ENCODE measurements at places on chromosomes 16 and 17.

DNA sequence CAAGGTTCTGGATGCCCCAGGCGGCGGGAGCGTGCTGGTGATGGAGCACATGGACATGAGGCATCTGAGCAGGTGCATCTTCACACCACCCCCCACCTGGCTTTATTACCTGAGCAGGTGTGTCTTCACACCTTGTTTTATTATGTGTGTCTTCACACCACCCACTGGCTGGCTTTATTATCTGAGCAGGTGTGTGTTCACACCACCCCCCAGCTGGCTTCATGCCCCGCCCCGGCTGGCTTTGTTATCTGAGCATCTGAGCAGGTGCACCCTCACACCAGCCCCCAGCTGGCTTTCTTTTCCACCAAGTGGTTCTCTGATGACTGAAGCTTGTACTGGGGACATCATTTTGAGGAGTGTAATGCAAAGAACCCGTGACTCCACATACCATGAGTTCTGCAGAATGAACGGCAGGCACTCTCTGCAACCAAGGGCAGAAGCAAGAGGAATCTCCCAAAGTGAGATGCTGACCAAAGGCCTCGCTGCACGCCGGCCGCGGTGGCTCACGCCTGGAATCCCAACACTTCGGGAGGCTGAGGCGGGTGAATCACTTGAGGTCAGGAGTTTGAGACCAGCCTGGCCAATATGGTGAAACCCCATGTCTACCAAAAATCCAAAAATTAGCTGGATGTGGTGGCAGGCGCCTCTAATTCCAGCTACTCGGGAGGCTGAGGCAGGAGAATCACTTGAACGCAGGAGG is 2.6 kb downstream of the FN3KRP start:
- DNase-seq, result no peak
- peak overlapping the region; percentile 94 for H3K4me3 ChIP-seq
- peak overlapping the region; percentile 49 for H3K27ac ChIP-seq
- no peaks in the 10 kb centered on the region for H3K27me3 ChIP-seq
- peaks cover 11% of the 10 kb centered on the region for H3K4me1 ChIP-seq

- no peaks in the 10 kb centered on the region for H3K27me3 ChIP-seq
- H3K27ac ChIP-seq, result no peak overlapping the region
- H3K4me3 ChIP-seq, result no peak overlapping the region
- H3K36me3 ChIP-seq, result peaks cover 7% of the 10 kb centered on the region
- H3K4me1 ChIP-seq, result peaks cover 6% of the 10 kb centered on the region
Observed at GRCh38 chr17:79974566-79975497, 60.8 kb downstream of the TBC1D16 start.

GRCh38 chr17:49787884-49788477 is 500 bp upstream of the KAT7 start:
- peaks cover 8% of the 10 kb centered on the region for H3K36me3 ChIP-seq
- H3K4me1 ChIP-seq, result peaks cover 20% of the 10 kb centered on the region
- no peak for DNase-seq
- peak overlapping the region; percentile 99 for H3K27ac ChIP-seq

DNA sequence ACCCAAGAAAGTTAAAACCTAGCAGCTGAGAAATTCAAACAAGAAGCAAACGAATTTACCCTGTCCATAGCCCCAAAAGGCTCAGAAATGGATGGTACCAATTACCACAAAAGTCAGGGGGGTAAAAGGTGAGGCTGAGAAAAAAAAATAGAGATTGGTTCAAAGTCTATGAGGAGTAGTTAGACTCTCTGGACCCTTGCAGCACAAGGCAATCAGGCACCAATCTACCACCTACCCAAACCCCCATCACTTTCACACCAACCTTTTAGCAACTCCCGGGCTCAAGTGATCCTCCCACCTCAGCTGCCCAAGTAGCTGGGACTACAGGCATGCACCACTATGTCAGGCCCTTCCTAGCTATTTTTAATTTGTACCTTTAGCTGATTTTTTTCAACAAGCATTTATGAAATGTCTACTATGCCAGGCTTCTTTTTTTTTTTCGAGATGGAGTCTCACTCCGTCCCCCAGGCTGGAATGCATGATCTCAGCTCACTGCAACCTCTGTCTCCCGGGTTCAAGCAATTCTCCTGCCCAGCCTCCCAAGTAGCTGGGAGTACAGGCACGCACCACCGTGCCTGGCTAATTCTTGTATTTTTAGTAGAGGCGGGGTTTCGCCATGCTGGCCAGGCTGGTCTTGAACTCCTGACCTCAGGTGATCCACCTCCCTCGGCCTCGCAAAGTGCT is 40.8 kb downstream of the USP32 start:
- peaks cover 11% of the 10 kb centered on the region for H3K4me1 ChIP-seq
- no peak overlapping the region for H3K4me3 ChIP-seq
- H3K36me3 ChIP-seq, result peaks cover 3% of the 10 kb centered on the region
- DNase-seq, result no peak
- H3K27me3 ChIP-seq, result no peaks in the 10 kb centered on the region

DNA sequence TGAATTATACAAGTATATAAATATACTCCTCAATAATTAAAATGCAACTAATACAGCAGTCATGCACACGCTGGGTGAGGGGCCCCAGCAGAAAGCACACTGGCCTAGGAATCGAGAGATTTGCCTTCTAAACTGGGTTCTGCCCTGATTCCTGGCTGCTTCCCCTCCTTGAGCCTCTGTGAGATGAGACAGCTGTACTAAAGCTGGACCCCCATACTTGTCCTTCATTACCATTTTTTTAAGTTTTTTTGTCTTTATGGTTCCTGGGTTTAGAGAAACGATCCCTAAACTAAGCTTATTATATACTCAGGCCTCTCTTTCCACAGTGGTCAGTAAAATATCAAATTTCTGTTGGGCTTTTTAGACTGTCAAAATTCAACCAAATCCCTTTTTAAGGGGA is 195.1 kb upstream of the DYNLRB2 start:
- H3K4me1 ChIP-seq, result no peaks in the 10 kb centered on the region
- H3K36me3 ChIP-seq, result peaks cover 2% of the 10 kb centered on the region
- H3K27ac ChIP-seq, result no peak overlapping the region
- H3K27me3 ChIP-seq, result peaks cover 7% of the 10 kb centered on the region
- no peak overlapping the region for H3K4me3 ChIP-seq
- no peak for DNase-seq

DNA sequence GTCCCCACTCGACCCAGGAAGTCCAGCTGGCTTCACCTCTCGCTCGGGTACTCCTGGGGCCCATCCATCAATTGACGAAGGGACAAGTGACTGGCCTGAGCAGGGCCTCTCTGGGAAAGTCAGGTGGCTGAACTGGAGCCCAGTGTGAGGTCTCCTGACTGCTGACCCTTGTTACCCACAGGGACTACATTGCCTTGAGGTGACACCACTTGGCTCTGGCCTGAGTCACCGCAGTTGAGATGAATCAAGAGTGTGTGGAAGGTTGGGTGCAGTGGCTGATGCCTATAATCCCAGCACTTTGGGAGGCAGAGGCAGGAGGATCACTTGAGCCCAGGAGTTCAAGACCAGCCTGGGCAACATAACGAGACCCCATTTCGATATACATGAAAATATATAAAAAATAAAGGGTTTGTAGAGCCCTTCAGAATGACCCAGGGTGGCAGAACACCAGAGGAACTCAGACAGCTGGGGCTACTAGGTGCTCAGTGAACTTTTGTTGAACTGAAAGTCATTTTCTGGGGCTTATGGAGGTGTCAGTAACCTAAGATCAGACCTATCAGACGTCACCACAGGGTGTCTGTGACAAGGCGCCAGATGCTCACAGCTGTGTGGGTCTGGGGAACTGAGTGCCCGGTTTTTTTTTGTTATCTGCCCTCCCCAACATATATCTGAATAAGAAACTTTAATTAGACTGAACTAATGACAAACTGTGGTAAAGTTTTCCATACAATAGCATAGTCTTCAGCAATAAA is 14.8 kb upstream of the ZFP90 start:
- no peak overlapping the region for H3K4me3 ChIP-seq
- no peak overlapping the region for H3K27ac ChIP-seq
- peaks cover 3% of the 10 kb centered on the region for H3K4me1 ChIP-seq
- H3K36me3 ChIP-seq, result no peaks in the 10 kb centered on the region
- DNase-seq, result no peak

DNA sequence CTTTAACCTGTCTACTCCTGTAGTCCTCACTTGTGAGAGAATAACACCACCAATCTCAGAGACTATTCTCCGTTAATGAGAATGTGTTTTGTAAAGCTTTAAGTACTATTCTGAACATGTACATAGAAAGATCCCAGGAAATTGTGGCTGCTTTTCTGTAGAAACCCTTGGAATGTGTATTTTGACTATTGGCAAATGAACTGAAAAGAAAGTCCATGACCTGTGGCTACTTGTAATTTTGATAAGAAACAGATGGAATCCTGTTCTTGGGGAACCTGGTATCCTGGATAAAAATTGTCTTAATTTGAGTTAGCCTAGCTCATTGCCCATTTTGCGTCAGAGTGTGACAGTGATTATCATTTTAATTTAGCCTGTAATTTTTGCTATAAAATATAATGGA is 9.1 kb downstream of the CTCF start:
- no peak overlapping the region for H3K27ac ChIP-seq
- H3K4me3 ChIP-seq, result no peak overlapping the region
- H3K27me3 ChIP-seq, result no peaks in the 10 kb centered on the region

GRCh38 chr17:76087531-76087930 is 8.5 kb downstream of the ZACN start:
- H3K27me3 ChIP-seq, result no peaks in the 10 kb centered on the region
- no peak overlapping the region for H3K27ac ChIP-seq
- H3K4me1 ChIP-seq, result peaks cover 13% of the 10 kb centered on the region
- no peak for DNase-seq

- H3K27me3 ChIP-seq, result no peaks in the 10 kb centered on the region
- H3K36me3 ChIP-seq, result no peaks in the 10 kb centered on the region
- H3K27ac ChIP-seq, result no peak overlapping the region
- H3K4me3 ChIP-seq, result no peak overlapping the region
- H3K4me1 ChIP-seq, result peaks cover 41% of the 10 kb centered on the region
- DNase-seq, result no peak
Observed at GRCh38 chr17:57909551-57909950, 45.7 kb downstream of the CUEDC1 start.

GRCh38 chr17:44919885-44920564 is 4.7 kb upstream of the GFAP start:
- H3K27ac ChIP-seq, result no peak overlapping the region
- peak; percentile 64 for DNase-seq
- H3K27me3 ChIP-seq, result peaks cover 49% of the 10 kb centered on the region
- H3K4me1 ChIP-seq, result peaks cover 2% of the 10 kb centered on the region
- H3K36me3 ChIP-seq, result no peaks in the 10 kb centered on the region

GRCh38 chr17:42361781-42362186 is 26.5 kb downstream of the STAT3 start:
- DNase-seq, result no peak
- H3K4me3 ChIP-seq, result no peak overlapping the region
- H3K27me3 ChIP-seq, result peaks cover 5% of the 10 kb centered on the region

DNA sequence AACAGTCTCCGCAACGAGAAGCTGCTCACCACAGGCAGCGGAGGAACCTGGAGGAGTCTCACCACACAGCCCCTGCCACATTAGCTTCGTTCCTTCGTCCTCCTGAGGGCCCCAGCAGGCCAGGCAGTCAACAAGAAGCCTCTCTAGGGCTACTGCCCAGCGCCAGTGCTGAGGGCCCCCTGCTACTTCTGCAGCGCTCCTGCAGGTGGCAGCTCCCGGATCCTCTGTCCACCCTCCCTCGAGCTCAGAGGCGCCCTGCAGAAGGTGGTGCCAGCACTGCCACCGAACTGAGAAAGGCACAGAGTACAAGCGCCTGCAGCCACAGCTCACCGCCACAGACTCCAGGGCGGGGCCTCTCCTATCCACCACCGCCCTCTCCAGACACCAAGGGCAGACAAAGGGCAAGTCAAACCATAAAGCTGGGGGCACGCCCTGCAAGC is 27.3 kb downstream of the KDM8 start:
- no peaks in the 10 kb centered on the region for H3K27me3 ChIP-seq
- DNase-seq, result no peak
- H3K4me1 ChIP-seq, result peaks cover 10% of the 10 kb centered on the region
- H3K36me3 ChIP-seq, result peaks cover 1% of the 10 kb centered on the region
- H3K4me3 ChIP-seq, result no peak overlapping the region
- no peak overlapping the region for H3K27ac ChIP-seq

GRCh38 chr17:57282296-57282695 is 26.0 kb downstream of the MSI2 start:
- H3K27ac ChIP-seq, result no peak overlapping the region
- DNase-seq, result no peak
- H3K4me1 ChIP-seq, result peaks cover 48% of the 10 kb centered on the region
- no peak overlapping the region for H3K4me3 ChIP-seq
- H3K27me3 ChIP-seq, result no peaks in the 10 kb centered on the region

Data from progenitor cell of endocrine pancreas (in vitro differentiated cells).